ENCODE measurements at places on chromosomes 3 and 15.
A peak's percentile ranks its signal among the peaks of the same experiment; 100 is the strongest.

DNA sequence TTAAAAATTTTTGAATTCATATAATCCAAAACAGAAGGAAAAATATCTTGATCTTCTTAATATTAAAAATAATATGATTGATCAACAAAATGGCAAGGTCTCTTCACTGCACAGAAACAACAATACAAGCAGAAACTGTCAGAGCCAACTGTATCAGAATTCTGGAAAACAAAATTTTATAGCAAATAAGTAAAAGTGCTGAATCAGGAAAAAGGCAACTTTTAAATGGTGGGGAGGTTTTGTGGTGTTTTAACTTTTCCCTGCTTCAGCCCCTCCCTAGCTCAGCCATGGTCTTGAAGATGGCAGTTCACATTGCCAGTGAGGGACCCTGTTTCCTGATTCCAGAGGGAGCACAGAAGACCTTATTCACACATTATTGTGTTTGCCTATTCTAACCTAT, 37.6 kb downstream of the SPESP1 start:
- no peak for DNase-seq

- no peak for DNase-seq
Observed at GRCh38 chr3:36989005-36989404, 3.9 kb downstream of the EPM2AIP1 start.

DNA sequence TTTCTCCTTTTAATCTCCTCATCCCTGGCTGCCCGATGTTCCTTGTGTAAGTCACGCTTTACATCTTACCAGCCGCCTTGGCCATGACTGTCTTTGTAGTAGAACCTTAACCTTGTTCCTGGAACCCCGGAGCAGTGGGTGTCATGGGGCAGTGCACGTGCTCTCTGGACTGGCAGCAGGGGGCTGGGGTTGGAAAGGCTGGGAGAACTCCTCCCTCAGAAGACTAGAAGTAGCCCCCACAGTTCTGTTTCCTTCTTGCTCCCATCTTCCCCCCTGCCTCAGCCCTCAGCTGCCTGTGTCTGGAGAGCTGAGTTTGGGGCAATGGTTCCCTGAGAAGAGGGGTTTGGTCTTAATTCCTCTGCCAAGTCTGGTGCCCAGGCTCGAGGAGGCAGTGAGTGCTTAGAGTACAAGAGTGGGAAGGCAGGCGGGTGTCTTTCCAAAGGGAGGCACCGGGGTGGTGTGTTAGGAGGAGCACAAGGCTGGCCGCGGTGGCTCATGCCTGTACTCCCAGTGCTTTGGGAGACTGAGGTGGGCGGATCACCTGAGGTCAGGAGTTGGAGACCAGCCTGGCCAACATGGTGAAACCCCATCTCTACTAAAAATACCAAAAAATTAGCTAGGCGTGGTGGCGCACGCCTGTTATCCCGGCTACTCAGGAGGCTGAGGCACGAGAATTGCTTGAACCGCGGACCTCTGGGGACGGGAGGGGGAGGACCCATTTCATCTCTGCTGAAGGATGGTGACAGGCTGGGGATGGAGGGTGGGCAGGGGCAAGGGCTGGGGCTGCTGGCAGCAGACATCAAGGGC, 100.4 kb downstream of the VGLL4 start:
- no peak for DNase-seq

DNA sequence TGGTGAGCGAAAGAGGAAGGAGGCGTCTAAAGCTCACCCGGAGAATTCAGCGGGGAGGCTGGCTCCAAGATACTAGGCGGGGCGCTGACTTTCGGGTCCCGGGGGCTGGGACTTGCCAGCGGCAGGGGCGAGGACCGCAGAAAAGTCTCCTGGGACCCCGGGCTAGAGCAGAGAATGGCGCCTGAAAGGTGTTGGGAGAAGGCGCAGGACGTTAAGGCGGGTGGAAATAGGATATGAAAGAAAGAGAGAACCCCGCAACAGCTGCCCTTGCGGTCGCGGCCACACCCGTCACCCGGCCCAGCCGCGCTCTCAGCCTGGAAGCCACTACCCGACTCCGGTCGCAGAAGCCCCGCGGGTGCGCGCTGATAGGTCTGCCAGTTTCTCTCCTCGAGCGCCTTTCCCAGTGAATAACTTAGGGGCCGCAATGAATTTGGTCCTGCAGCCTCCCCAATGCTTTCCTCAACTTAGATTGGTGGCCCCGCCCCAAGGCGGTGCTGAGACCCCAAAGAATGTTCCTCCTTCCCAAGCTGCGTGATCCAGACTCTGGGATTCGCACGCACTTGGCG, 604 bp downstream of the LTK start:
- DNase-seq = peak; percentile 14

DNA sequence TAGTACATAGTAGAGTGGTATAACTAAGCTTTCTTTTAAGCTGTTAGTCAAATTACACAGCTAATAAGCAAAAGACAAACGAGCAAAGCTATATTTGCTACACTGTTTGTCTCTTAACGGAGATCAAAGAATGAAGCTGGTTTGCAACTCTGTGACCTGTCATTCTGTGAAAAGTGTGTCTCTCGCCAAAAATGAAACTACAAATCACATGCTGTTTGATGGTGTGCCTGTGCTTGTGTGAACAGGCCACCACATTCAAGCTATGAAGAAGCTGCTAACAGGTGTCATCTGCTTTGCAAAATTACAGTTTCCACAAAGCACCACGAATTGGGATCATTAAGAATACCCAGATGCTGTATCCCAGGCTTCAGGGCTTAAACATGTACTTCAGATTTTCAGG, 667.8 kb upstream of the NAALADL2 start:
- DNase-seq = no peak

GRCh38 chr3:109384164-109384563, 46.8 kb upstream of the DPPA4 start:
- DNase-seq = no peak

DNA sequence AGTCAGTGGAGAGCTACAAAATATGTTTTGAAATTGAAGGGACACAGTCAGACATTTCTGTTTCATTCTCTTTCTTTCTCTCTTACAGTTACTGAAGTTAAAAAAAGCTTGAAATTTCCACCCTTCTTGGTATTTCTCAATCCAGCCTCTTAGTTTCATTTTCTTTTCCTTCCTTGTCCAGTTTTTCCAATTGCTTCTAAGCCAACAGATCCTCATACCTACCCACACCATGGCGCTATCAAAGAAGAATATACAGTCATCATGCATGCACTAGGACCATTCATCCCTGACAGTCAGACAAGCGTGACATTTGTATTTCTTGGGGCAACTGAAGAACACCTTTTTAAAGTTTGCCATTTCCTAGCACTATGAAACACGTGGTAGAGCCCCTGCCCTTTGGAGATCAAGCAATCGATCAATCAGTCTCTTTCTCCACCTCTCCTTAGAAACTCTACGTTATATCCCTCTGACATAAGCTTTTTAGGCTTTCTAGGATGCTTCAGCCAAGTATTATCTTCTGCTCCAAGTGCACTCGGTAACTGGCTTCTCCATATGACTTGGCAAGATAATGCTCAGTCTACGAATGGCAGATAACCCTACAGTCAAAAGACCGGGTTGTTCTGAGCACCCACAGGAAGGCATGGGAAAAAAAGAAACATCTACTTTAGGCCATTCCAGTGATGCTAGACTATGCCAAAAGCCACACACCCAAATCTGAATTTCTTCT, 65.4 kb downstream of the FBN1 start:
- no peak for DNase-seq

DNA sequence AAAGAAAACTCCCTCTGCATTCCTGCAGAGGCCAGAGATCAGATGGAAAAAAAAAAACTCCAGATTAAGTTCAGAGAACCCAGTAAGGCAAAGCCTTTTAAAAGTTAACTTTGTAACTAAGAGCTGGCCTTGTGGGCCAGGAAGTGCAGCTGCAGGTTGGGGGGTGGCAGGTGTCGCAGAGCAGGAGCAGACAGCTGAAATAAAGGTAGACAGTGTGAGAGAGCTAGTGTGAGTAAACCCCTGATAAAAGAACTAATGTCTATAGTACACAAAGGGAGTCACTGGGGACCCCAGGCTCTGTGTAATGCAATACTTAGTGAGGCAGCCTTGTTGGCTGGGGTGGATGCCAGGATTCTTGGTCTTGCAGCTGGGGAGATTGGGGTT, 42.1 kb downstream of the PPCDC start:
- DNase-seq = no peak

GRCh38 chr3:68997887-68998286, 15.6 kb downstream of the EOGT start:
- DNase-seq = no peak

- DNase-seq = no peak
Observed at GRCh38 chr15:66738595-66738994, 36.6 kb downstream of the SMAD6 start.

GRCh38 chr3:30843877-30844276, 50.6 kb downstream of the GADL1 start:
- DNase-seq = no peak

- DNase-seq = no peak
Observed at GRCh38 chr3:181701096-181701495, 10.6 kb upstream of the SOX2 start.

GRCh38 chr3:134362221-134362620, 12.0 kb downstream of the AMOTL2 start:
- DNase-seq = no peak

DNA sequence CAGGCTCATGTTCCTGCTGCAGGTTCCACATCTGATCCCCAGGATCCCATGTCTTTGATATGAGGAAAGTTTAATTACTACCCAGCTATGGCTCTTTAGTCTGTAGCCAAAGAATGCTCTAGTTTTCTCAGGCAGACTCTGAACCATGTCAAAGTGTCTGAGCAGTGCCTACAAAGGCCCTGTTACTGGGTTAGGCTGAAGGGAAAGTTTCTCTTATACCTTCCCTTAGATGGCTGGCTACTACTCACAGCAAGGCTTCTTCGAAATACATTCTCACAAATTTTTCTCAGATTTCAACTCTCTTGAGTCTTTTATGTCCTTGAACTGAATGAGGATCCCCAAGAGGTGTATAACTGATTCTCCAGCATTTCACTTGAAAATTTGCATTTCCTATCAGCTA, 102.4 kb downstream of the NR1D2 start:
- DNase-seq = no peak

DNA sequence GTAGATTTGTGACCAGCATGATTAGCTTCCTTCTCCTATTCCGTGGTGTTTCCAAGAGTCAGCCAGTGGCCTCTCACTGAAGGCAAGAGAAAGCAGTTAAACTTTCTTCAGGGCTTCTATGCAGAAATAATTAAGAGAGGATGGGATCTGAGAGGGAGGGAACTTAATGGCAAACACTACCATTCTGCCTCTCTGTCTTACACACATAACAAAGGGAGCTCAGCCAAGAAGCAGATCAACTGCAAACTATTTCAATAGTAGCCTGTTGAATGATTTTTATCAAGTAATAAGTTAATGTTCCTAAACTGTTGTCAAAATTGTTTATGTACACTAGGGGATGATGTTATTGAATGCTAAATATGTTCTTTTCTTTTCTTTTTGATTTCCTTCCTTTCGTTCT, 11.8 kb downstream of the OXSR1 start:
- DNase-seq = no peak

- DNase-seq = no peak
Observed at GRCh38 chr3:66396161-66396760, 104.6 kb downstream of the LRIG1 start.

GRCh38 chr3:157816896-157817295, 289.3 kb downstream of the SHOX2 start:
- DNase-seq = no peak

GRCh38 chr3:50316657-50317242, 5.8 kb downstream of the HYAL2 start:
- DNase-seq = no peak

DNA sequence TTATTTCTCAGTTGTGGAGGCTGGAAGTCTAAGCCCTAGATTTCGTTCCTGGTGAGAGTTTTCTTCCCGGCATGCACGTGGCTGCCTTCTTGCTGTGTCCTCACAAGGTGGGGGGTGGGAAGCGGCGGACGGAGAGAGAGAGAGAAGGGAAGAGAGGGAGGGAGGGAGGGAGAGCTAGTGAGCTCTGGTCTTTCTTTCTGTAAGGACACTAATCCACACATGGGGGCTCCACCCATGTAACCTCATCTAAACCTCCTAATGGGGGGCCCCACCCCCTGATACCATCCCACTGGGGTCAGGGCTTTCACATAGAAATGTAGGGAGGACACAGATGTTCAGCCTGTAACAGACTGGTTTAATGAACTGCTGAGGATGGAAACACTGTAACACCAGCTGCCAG, 7.3 kb downstream of the FBLN2 start:
- no peak for DNase-seq

DNA sequence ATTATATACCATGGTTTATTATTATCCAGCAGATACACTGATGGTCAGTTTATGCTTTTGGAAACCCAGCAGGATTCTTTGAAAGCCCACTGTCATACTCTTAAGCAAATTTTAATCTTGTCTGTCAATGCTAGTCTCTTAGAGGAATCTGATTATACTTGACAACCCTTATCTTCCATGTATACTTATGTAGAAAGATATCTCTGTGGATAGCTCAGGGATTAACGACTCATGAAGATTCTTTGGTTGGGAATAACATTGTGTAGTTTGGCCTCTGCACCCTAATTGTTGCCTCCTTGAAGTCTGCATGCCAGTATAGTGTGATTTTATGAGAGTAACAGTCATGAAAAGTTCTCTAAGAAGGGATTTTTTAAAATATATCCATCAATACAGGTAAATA, 33.0 kb downstream of the FILIP1L start:
- peak; percentile 50 for DNase-seq

GRCh38 chr15:70575231-70576226, 187.8 kb downstream of the UACA start:
- DNase-seq = no peak

GRCh38 chr3:55484801-55485791, 2.0 kb downstream of the WNT5A start:
- peak; percentile 89 for DNase-seq

DNA sequence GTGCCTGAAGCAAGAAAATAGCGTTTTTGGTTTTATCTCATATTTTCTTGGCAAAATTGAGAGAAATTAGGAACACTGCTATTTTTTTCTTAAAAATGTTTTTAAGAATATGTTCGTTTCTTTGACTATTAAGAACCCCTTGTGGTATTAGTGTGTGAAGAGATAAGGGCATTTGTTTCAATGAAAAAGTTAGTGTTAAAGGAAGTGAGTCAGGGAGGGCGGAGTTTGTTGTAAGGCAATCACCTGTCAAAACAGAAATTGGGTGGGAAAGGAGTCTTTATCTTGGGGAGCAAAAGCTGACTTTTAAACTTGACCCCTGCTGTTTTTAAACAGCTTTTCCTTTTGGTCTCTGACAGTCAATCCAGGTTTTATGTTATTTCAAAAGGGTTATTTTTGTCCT, 4.2 kb downstream of the RAP2B start:
- peak; percentile 28 for DNase-seq

GRCh38 chr3:150312018-150312657, 96.0 kb upstream of the TSC22D2 start:
- DNase-seq = no peak

DNA sequence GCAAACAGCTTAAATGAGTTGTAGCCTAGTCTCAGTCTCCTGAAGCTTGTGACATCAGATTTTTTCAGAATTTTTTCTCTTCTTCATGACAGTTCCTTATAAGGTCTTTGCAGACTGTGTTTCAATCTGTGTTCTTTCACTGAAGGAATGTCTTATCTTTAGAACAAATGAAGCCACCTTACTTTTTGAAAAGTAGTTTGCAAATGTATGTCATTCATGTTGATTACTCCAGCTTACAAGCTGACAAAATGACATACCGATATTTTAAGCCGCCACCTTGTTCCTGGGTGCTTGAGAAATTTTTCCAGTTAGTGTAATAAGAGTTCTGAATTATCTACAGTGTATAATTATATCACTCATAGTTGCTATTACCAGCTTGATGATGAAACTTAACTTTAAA, 57.0 kb downstream of the ASTE1 start:
- peak; percentile 43 for DNase-seq

- no peak for DNase-seq
Observed at GRCh38 chr3:148343416-148343815, 354.3 kb upstream of the AGTR1 start.

GRCh38 chr3:107188262-107188661, 189.0 kb upstream of the CCDC54 start:
- no peak for DNase-seq
